ENCODE measurements at places on chromosomes 2 and 18.
A peak's percentile ranks its signal among the peaks of the same experiment; 100 is the strongest.

- DNase-seq, result no peak
These were observed 28.2 kb downstream of the GEMIN6 start for GRCh38 chr2:38806015-38806732.

DNA sequence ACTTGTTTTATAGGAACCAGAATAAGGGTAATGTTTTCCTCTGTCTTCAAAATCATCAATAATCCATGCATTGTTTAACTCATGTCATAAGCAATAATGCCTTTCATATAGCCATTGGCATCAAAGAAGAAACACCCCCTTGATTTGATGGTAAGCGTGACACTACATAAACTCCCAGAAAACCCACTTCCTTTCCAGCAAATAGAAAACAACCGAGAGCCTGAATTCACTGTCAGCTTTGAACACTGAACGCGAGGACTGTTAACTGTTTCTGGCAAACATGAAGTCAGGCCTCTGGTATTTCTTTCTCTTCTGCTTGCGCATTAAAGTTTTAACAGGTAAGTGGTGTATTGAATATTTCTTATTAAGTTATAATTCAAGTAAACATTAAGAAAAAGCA, at the start of gene ICOS:
ICOS (plus strand) TSS at position 229 of the 400 bp plus-strand sequence; CDS start at position 281, 52 bp downstream.
- no peak for DNase-seq

DNA sequence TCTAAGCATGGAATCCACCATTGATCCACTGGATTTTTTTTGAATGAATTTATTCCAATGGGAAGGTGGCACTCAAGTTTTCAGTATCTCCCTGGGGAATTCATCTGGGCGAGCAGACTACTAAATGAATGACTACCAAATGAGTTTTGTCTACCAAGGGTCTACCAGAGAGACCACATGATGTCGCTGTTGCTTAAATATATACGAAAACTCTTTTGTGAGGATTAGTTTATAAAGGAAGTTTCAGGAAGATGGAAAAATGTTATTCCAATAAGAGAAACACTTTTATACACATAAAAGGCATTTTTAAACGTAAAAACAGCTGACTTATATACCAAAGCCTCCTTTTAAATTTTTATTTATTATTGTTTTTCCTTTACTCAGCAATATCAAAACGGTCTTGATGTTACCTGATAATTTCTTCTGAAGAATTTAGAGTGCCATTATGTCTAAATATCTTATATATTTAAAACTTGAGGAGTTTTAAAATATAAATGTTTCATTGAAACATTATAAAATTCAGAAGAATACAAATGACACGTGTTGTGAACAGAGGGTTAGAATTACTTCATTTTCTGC, 139.7 kb downstream of the HRH4 start:
- no peak for DNase-seq

DNA sequence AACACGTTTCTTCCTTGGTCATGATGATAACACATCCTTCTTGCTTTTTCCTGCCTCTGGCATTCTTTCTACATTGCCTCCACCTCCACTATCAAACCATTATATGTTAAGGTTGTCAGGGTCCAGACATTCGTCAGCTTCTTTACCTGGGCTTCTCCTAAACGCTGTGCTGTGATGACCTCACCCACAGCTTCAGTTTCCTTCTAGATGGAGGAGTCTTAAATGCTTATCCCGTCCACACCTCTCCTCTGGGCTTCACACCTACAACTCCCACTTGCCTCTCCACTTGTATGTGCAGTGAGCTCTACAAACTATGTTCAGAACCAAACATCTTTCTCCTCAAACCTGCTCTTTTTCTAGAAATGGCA, 666 bp upstream of the STAT1 start:
- no peak for DNase-seq

DNA sequence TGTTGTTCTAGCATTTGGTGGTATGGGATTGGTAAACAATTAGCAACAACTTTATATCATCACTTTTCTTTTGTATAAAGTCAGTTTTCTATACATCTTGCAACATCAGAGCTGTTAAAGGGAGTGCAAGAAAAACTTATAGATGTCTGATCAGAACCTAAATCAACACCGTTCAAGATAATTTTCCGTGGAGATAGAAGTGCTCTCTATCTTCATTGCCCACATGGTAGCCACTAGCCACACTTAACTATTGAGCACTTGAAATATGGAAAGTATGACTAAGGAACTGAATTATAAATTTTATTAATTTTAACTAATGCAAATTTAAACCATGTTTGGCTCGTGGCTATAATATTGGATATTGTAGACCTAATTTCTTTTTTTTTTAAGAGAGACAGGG, 5.2 kb downstream of the TTC27 start:
- DNase-seq, result no peak

- DNase-seq, result no peak
These were observed 8.4 kb downstream of the PTMA start for GRCh38 chr2:231716666-231717280.

DNA sequence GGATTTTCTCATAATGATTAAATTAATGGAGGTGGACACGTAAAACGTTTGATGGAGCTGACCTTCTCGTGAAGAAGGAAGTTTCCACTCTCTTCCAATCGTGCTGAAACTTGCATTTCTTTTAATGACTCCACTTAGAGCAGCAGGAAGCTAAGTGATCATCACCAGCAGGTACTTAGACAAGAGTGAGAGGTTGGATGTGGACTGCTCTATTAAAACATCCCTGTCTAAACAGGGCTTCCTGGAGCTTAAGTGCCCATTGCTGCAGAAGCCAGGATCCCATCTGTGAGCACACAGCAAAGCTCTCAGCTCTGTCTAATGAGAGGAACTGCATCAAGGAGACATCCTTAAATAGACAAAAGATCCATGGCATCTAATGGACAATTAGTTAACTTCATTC, 1539.5 kb upstream of the CELF4 start:
- DNase-seq, result no peak

DNA sequence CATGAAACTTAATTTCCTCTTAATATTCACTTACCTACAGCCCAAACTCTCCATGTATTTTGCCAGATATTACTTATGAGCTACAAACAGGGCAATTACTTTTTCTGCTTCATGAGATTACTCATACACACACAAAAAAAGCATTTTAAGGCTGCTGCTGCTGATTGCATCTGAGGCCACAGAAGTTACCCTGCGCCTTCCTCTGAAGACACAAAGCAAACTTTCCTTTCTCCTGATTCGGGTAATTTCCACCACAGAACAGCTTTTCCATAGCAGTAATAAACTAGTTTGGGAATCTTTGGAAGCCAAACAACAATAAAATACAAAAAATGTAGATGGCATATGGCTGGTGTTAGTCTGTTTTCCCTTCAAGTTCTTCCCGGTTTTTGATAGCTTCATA, 6.2 kb downstream of the TTC32 start:
- no peak for DNase-seq

- peak; percentile 56 for DNase-seq
These were observed 99.8 kb downstream of the SEPTIN10 start for GRCh38 chr2:109513749-109514588.

- DNase-seq, result no peak
These were observed 253.4 kb downstream of the ARHGAP15 start for GRCh38 chr2:143382573-143382972.

DNA sequence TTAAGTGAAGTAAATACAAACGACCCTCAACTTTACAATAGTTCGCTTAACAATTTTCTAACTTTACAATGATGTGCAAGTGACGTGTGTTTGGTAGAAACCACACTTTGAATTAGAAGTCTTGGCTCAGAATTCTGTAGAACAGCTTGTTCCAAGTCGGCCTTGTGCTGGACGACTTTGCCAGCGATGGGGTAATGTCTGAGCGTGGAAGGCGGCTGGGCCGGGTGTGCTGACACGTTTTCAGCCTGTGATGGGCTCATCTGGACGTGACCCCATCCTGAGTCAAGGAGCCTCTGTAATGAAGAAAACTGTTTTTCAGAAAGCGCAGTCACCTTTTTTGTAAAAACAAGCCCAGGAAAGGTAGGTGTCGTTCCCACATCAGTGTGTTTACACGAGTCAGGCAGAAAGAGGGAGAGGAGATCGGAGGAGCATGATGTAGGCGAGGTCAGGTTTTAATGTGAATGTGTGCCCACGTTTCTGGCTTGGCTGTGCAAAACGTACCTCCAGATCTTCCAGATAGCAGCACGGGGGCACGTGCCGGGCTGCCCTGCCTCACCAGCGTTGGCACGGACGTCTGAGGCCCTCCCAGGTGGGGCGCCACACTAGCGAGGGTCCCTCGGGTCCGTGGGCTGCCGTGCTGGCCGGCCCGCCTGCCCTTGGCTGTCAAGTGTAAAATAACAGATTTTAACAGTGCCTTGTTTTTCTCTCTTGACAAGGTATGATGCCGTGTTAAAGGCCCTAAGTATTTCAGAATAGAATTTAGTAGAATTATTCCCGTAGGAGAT, 54.6 kb downstream of the CTDP1 start:
- no peak for DNase-seq

- DNase-seq, result peak; percentile 57
These were observed 75.6 kb downstream of the ICOS start for GRCh38 chr2:204012072-204012653.

DNA sequence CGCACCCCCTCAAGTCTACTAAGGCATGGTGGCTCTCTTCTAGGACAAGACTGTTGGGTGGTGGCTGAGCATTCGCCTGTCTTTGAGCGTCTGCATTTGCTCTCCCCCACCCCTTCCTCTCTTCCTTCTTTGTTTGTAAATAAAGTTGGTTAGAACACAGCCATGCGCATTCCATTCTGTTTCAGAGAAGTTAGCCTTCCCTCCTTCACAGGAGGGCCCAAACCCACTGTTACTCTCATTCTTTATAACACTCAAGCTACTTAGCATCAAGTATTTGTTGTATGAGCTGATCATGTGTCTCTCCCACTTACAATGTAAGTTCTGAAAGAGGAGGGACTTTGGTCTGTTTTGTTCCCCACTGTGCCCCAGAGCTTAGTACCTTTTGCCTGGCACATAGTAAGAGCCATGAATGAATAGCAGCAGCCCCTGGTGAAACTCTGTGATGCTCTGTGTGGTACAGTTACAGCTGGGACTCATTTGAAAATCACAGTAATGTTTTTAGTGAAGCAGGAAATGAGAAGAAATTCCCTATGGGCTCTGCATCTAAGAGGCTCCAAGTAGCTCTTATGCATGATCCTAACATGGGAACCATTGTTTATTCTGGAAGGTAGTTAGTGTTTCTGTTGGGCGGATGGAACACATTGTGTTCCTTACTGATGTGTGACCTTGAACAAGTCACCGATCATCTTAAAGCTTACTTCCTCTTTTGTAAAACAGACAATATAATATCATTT, 7.7 kb downstream of the MGAT5 start:
- DNase-seq, result no peak

GRCh38 chr2:231597627-231598026, 5.0 kb downstream of the TEX44 start:
- DNase-seq, result no peak
